ENCODE measurements at places on chromosomes 6 and 20.
A peak's percentile ranks its signal among the peaks of the same experiment; 100 is the strongest.

GRCh38 chr6:74409447-74409846, 713.4 kb downstream of the CD109 start:
- no peaks in the 10 kb centered on the region for H3K4me1 ChIP-seq
- DNase-seq: peak; percentile 77
- H3K36me3 ChIP-seq: no peaks in the 10 kb centered on the region
- no peak overlapping the region for H3K27ac ChIP-seq

DNA sequence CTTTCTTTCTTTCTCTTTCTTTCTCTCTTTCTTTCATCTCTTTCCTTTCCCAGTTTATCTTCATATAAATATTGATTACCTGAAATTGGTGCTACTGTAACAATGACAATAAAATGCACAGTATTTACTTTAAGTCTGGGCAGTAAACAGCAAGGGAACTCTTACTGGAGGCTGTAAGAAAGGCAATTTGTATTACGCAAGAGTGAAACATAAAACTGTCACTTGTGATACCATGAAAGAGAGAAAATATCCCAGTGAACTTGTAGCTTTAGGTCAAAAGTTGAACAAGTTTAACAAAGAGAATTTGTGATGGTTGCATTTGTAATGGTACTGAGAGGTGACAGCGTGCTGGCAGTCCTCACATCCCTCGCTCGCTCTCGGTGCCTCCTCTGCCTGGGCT, 80.0 kb downstream of the EYS start:
- H3K4me1 ChIP-seq: no peaks in the 10 kb centered on the region
- no peaks in the 10 kb centered on the region for H3K27me3 ChIP-seq
- H3K27ac ChIP-seq: no peak overlapping the region
- H3K36me3 ChIP-seq: no peaks in the 10 kb centered on the region

- H3K27ac ChIP-seq: no peak overlapping the region
- no peak for DNase-seq
- no peaks in the 10 kb centered on the region for H3K4me1 ChIP-seq
- no peaks in the 10 kb centered on the region for H3K36me3 ChIP-seq
- H3K27me3 ChIP-seq: no peaks in the 10 kb centered on the region
- no peak overlapping the region for H3K4me3 ChIP-seq
These were observed 93.5 kb downstream of the ERMARD start for GRCh38 chr6:169844946-169845345.

GRCh38 chr6:79671600-79672266, 40.6 kb downstream of the SH3BGRL2 start:
- no peaks in the 10 kb centered on the region for H3K36me3 ChIP-seq
- H3K27me3 ChIP-seq: no peaks in the 10 kb centered on the region
- H3K27ac ChIP-seq: no peak overlapping the region
- H3K4me3 ChIP-seq: no peak overlapping the region

DNA sequence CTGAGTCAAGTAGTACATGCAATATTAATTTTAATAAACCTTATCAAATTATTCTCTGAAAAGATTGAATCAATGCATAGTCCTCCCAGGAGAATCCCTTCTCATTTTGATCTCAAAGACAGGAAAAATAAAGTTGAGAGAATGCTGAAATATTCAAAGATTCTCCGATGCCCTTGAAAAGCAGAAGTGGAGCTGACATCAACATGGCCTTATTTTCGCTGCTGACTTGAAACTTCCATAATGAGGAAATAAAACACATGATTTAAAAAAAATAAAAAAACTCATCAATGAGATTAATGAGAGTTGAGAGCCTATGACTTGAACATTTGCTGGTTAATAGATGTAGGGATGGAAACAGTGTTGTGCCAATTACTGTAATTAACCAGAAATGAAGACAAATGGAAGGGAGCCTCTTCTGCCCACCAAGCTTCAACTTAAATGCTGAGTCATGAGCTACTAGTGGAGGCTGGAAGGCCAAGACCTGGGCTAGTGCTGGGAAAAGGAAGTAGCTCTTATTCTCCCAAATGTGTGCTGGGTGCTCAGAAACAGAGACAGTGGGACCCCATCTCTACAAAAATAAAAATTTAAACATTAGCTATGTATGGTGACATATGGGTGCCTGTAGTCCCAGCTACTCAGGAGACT, 139.9 kb downstream of the BFSP1 start:
- no peaks in the 10 kb centered on the region for H3K36me3 ChIP-seq
- no peaks in the 10 kb centered on the region for H3K27me3 ChIP-seq
- H3K4me1 ChIP-seq: no peaks in the 10 kb centered on the region
- no peak overlapping the region for H3K27ac ChIP-seq
- H3K4me3 ChIP-seq: no peak overlapping the region
